ENCODE measurements at places on chromosomes 11 and 22.

- DNase-seq: no peak
Observed at GRCh38 chr11:77592727-77593126, 3.0 kb downstream of the AQP11 start.

GRCh38 chr22:42271906-42272305, 1.5 kb upstream of the TCF20 start:
- no peak for DNase-seq

- DNase-seq: peak; percentile 37
Observed at GRCh38 chr11:47850337-47850736, 2.2 kb upstream of the NUP160 start.

DNA sequence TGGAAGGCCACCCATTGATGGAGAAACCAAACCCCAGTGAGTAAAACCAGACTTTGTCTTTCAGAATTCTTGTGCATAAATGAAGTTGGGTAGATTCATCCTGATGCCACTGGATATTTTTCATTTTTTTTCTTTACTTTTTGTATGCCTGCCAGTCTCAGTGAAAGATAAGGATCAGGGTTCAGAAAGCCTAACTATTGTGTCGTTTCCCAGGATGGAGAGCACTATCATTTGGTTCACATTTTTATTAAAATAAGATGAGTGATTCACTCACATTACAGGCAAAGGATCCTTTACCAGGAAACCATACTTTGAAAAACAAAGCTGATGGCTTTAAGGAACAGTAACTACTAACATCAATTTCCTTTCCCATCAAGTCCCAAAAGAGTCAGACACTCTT, 52.0 kb downstream of the ARFGAP2 start:
- no peak for DNase-seq

GRCh38 chr11:102468616-102469195, 16.1 kb upstream of the TMEM123 start:
- DNase-seq: no peak

- peak; percentile 87 for DNase-seq
Observed at GRCh38 chr22:26658671-26659478, 1.5 kb downstream of the MIAT start.

- no peak for DNase-seq
Observed at GRCh38 chr11:10072142-10072541, 221.9 kb downstream of the SBF2 start.

GRCh38 chr11:106131998-106132397, 54.5 kb downstream of the AASDHPPT start:
- DNase-seq: no peak

GRCh38 chr22:24483976-24484545, 11.1 kb upstream of the UPB1 start:
- no peak for DNase-seq

GRCh38 chr11:72704028-72704782, 30.0 kb upstream of the PDE2A start:
- DNase-seq: no peak
